ENCODE measurements at places on chromosomes 11 and 22.

- no peaks in the 10 kb centered on the region for H3K36me3 ChIP-seq
- no peaks in the 10 kb centered on the region for H3K4me1 ChIP-seq
- H3K27ac ChIP-seq, result no peak overlapping the region
- H3K27me3 ChIP-seq, result no peaks in the 10 kb centered on the region
- H3K4me3 ChIP-seq, result no peak overlapping the region
Measured at GRCh38 chr11:7523416-7524210, 9.8 kb downstream of the PPFIBP2 start.

GRCh38 chr11:125995313-125995712 lies 49.5 kb downstream of the VSIG10L2 start:
- H3K4me1 ChIP-seq, result peaks cover 3% of the 10 kb centered on the region
- H3K4me3 ChIP-seq, result no peak overlapping the region
- no peak overlapping the region for H3K27ac ChIP-seq
- no peaks in the 10 kb centered on the region for H3K27me3 ChIP-seq
- DNase-seq, result no peak

DNA sequence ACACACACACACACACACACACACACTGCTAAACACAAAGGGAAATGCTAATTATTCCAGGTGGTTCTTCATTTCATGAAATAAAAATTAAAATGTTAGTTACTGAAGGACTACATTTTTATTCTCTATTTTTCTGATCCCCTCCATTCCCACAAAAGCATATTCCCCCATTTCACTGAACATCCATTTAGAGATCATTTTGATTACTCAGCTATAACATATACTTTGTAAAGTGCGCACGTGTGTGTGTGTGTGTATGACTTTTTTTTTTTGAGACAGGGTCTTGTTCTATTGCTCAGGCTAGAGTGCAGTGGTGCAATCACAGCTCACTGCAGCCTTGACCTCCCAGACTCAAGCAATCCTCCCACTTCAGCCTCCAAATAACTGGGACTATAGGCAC lies 42.6 kb downstream of the SLC35F2 start:
- no peaks in the 10 kb centered on the region for H3K36me3 ChIP-seq
- H3K27ac ChIP-seq, result no peak overlapping the region
- no peaks in the 10 kb centered on the region for H3K4me1 ChIP-seq
- DNase-seq, result no peak

DNA sequence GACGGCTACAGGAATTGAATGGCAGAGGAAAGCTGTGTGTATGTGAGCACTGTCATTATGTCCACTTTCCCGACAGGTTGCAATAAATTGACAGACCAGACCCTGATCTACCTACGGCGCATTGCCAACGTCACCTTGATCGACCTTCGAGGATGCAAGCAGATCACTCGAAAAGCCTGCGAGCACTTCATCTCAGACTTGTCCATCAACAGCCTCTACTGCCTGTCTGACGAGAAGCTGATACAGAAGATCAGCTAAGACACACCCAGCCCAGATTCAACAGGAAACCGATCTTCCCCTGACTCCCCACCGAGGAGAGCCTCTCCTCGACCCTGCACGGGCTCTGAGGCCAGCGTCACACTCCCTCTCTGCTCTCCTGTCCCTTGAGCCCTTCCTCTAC lies 11.5 kb upstream of the GRK2 start:
- H3K27me3 ChIP-seq, result no peaks in the 10 kb centered on the region
- peaks cover 73% of the 10 kb centered on the region for H3K36me3 ChIP-seq
- peak; percentile 43 for DNase-seq
- H3K4me1 ChIP-seq, result no peaks in the 10 kb centered on the region
- H3K27ac ChIP-seq, result no peak overlapping the region
- no peak overlapping the region for H3K4me3 ChIP-seq

GRCh38 chr22:48092866-48093265 lies 1330.4 kb downstream of the TBC1D22A start:
- H3K4me1 ChIP-seq, result peaks cover 3% of the 10 kb centered on the region
- H3K27ac ChIP-seq, result no peak overlapping the region
- H3K36me3 ChIP-seq, result no peaks in the 10 kb centered on the region
- no peak for DNase-seq
- H3K27me3 ChIP-seq, result peaks cover 25% of the 10 kb centered on the region

GRCh38 chr22:45584121-45584570 lies 81.5 kb downstream of the FBLN1 start:
- H3K27ac ChIP-seq, result no peak overlapping the region
- H3K4me3 ChIP-seq, result no peak overlapping the region
- peaks cover 22% of the 10 kb centered on the region for H3K4me1 ChIP-seq
- H3K36me3 ChIP-seq, result peaks cover 17% of the 10 kb centered on the region
- H3K27me3 ChIP-seq, result no peaks in the 10 kb centered on the region
- no peak for DNase-seq

- H3K4me3 ChIP-seq, result no peak overlapping the region
- H3K27me3 ChIP-seq, result no peaks in the 10 kb centered on the region
- no peak overlapping the region for H3K27ac ChIP-seq
- peaks cover 8% of the 10 kb centered on the region for H3K4me1 ChIP-seq
- DNase-seq, result no peak
Measured at GRCh38 chr22:47396515-47396914, 634.1 kb downstream of the TBC1D22A start.

DNA sequence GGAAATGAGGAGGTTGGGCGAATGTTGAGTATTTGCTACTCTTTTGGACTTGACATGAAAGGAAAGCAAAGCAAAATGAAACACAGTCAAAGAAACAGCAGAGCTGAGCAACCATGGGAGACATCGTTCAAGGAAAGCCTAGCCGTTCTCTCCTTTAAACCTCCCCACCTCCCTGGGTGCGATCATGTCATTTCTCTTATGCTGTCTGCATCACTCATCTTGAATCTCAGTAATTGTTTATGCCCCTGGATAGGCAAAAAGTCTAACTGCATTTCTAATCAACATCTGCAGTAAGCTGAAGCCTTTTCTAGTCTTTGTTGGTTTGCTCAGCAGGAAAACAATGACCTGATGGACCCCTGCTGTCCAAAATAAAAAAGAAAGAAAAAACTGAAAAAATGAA lies 107.0 kb downstream of the MSANTD4 start:
- DNase-seq, result no peak
- H3K36me3 ChIP-seq, result no peaks in the 10 kb centered on the region
- peaks cover 4% of the 10 kb centered on the region for H3K4me1 ChIP-seq
- H3K4me3 ChIP-seq, result no peak overlapping the region
- no peak overlapping the region for H3K27ac ChIP-seq

GRCh38 chr11:68889948-68890446 lies 13.6 kb downstream of the MRPL21 start:
- no peak overlapping the region for H3K4me3 ChIP-seq
- peak; percentile 91 for DNase-seq
- H3K27ac ChIP-seq, result peak overlapping the region; percentile 8
- peaks cover 45% of the 10 kb centered on the region for H3K36me3 ChIP-seq

DNA sequence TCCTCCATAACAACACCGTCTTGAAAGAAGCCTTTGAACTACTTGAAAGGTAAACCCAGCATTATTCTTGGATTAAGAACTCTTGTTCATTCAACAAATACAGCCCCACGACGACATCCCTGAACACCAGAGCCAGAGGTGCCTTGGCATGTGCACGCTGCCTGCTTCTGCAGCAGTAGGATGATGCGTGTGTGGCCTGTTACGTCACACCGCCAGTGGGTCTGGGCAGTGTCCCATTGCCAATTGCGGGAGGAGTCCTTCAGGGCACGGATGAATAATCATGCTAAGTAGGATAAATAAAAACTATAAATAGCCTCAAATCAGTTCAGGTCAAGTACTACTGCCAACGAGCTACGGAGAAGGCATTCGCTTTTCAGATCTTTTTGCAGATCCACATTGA lies 380.5 kb downstream of the SHANK2 start:
- H3K4me1 ChIP-seq, result peaks cover 60% of the 10 kb centered on the region
- H3K36me3 ChIP-seq, result no peaks in the 10 kb centered on the region
- H3K27ac ChIP-seq, result peak overlapping the region; percentile 91
- no peaks in the 10 kb centered on the region for H3K27me3 ChIP-seq
- peak; percentile 89 for DNase-seq
- H3K4me3 ChIP-seq, result no peak overlapping the region

DNA sequence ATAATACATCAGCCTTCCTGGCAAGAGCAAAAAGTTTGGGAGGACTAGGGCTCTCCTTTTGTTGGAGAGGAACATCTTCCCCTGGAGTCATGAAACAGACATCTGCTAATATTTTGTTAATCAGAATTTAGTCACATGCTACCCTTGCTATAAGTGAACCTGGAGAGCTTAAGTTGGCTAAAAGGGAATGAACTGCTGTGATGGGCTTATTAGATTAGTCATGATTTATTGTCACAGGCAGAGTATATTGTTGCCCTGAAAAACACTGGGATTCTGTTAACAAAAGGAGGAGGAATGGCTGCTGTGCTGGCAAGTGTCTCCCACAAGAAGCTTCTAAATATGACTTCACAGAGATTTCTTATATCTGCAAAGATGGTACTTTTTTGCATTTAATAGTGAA lies 16.0 kb downstream of the TCP11L1 start:
- DNase-seq, result no peak
- no peaks in the 10 kb centered on the region for H3K4me1 ChIP-seq
- H3K36me3 ChIP-seq, result peaks cover 37% of the 10 kb centered on the region

- peak overlapping the region; percentile 93 for H3K4me3 ChIP-seq
- peaks cover 31% of the 10 kb centered on the region for H3K4me1 ChIP-seq
- H3K27me3 ChIP-seq, result no peaks in the 10 kb centered on the region
- no peak for DNase-seq
- H3K36me3 ChIP-seq, result peaks cover 38% of the 10 kb centered on the region
Measured at GRCh38 chr11:2990617-2991451, 1.3 kb downstream of the NAP1L4 start.

GRCh38 chr11:65417702-65418430 lies 4.7 kb upstream of the NEAT1 start:
- H3K27ac ChIP-seq, result peak overlapping the region; percentile 99
- no peaks in the 10 kb centered on the region for H3K27me3 ChIP-seq
- peaks cover 69% of the 10 kb centered on the region for H3K4me1 ChIP-seq
- no peak overlapping the region for H3K4me3 ChIP-seq

DNA sequence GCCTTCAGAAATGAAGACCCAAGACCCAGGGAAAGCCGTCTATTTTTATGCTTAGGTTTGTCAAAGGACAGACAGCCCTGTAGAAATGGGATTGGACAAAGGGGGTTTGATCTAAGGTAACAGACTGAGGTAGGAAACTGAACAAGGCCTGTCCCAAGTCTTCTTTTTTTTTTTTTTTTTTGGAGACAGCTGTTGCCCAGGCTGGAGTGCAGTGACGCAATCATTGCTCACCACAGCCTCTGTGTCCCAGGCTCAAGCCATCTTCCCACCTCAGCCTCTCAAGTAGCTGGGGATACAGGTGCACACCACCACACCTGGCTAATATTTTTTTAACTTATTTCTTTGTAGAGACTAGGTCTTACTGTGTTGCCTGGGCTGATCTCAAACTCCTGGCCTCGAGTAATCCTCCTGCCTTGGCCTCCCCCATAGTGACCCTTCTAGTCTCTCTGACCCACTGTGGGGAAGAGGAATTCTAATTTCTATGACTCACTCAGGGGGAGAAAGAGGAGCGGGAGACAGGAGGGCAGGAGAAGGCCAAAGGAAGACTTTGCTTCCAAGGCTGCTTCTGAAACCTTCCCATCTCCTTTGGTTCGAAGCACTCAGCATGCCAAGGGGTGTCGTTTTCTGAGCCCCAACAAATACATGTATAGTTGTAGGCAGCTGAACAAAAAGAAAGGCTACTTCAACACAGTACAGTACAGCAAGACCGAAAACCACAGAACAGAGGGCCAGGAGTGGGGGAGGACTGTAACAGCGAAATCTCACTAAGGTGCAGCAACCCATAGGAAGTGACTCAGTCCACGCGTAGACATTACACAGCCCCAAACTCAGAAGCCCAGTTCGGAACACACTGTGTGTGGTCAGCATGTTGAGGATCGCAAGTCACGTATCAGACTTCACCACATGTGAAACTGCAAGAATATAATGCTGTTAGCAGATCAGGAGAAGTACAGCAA lies 872 bp downstream of the TMA7B start:
- H3K36me3 ChIP-seq, result no peaks in the 10 kb centered on the region
- H3K27ac ChIP-seq, result peak overlapping the region; percentile 94
- no peaks in the 10 kb centered on the region for H3K27me3 ChIP-seq

- H3K36me3 ChIP-seq, result no peaks in the 10 kb centered on the region
- peaks cover 31% of the 10 kb centered on the region for H3K27me3 ChIP-seq
- no peak overlapping the region for H3K27ac ChIP-seq
- H3K4me3 ChIP-seq, result no peak overlapping the region
Measured at GRCh38 chr22:38085501-38085900, 1.5 kb upstream of the SLC16A8 start.

DNA sequence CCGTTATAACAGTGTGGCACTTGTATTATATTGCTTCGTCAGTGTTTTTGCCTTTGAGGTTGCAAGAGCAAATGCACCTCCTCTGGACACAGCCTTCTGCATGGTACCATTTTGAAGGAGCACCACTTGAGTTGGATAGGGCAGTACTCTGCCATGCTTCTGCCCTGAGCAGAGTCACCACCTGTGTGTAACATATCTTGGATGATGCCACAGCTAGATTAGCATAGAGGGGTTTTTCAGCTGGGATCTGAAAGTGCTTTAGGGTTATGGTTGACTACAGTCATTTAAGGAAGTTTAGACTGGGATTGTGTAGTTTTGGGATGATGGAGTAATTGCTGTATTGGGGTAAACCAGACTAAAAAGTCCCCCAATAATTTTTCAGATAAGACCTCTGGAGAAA lies 78.8 kb downstream of the PPP6R3 start:
- peaks cover 24% of the 10 kb centered on the region for H3K4me1 ChIP-seq
- no peak overlapping the region for H3K4me3 ChIP-seq
- no peak overlapping the region for H3K27ac ChIP-seq
- no peaks in the 10 kb centered on the region for H3K27me3 ChIP-seq

DNA sequence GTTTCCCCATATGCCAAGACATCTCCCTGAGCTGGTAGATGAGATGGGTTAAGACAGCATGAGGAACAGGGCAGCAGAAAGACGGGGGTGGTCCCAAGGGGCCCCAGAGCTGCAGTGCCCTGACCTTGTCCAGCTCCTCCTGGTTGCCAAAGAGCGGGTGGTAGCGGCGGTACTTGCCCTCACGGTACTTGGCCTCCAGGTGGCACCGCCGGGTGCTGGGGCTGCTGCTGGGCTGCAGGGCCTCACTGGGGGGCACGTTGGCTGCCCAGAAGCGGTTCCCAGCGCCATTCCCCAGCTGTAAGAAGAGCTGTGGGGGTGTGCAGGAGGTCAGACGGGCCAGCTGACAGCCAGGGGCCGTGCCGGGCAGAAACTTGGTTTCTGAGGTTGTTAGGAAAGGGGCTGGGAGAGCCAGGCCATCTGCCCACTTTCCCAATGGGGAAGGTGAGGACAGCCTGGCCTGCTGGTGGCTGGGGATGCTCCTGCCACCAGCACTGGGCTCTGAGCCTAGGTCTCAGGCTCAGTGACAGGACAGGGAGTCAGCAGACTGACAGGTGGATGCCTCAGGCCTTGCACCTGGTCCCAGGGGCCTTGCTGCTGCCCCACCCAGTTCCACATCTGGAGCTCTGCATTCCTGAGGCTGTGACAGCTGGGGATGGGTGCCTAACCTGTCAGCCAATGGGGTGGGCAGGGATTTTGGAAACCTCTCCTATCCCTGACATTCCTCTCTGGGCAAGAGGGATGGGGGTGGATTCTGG lies 30.0 kb upstream of the PDE2A start:
- H3K27ac ChIP-seq, result no peak overlapping the region
- no peaks in the 10 kb centered on the region for H3K36me3 ChIP-seq
- H3K4me3 ChIP-seq, result no peak overlapping the region
- DNase-seq, result no peak
- no peaks in the 10 kb centered on the region for H3K4me1 ChIP-seq
